ENCODE measurements at places on chromosomes 12 and 14.
A peak's percentile ranks its signal among the peaks of the same experiment; 100 is the strongest.

- H3K4me1 ChIP-seq: no peaks in the 10 kb centered on the region
- H3K27me3 ChIP-seq: no peaks in the 10 kb centered on the region
- H3K36me3 ChIP-seq: no peaks in the 10 kb centered on the region
- H3K27ac ChIP-seq: no peak overlapping the region
Observed at GRCh38 chr12:2395354-2395977, 342.7 kb downstream of the CACNA1C start.

DNA sequence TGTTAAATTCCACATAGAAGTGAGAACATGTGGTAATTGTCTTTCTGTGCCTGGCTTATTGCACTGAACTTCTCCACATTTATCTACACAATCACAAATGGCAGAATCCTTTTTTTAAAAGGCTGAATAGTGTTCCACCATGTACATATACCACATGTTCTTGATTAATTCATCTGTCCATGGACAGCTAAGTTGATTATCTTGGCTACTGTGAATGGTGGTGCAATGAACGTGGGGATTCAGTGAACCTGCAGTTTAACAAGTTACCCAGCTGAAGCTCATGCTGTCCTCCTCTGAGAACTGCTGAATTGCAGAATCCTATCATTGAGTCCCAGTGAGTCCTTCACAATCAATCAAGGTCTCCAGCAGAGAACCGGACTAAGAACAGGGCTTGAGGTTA is 74.9 kb downstream of the TBK1 start:
- no peaks in the 10 kb centered on the region for H3K27me3 ChIP-seq
- no peak overlapping the region for H3K4me3 ChIP-seq
- no peaks in the 10 kb centered on the region for H3K36me3 ChIP-seq
- no peak for DNase-seq
- H3K27ac ChIP-seq: no peak overlapping the region

GRCh38 chr12:2322554-2323120 is 269.9 kb downstream of the CACNA1C start:
- H3K36me3 ChIP-seq: no peaks in the 10 kb centered on the region
- no peak for DNase-seq
- peaks cover 2% of the 10 kb centered on the region for H3K4me1 ChIP-seq
- no peaks in the 10 kb centered on the region for H3K27me3 ChIP-seq

DNA sequence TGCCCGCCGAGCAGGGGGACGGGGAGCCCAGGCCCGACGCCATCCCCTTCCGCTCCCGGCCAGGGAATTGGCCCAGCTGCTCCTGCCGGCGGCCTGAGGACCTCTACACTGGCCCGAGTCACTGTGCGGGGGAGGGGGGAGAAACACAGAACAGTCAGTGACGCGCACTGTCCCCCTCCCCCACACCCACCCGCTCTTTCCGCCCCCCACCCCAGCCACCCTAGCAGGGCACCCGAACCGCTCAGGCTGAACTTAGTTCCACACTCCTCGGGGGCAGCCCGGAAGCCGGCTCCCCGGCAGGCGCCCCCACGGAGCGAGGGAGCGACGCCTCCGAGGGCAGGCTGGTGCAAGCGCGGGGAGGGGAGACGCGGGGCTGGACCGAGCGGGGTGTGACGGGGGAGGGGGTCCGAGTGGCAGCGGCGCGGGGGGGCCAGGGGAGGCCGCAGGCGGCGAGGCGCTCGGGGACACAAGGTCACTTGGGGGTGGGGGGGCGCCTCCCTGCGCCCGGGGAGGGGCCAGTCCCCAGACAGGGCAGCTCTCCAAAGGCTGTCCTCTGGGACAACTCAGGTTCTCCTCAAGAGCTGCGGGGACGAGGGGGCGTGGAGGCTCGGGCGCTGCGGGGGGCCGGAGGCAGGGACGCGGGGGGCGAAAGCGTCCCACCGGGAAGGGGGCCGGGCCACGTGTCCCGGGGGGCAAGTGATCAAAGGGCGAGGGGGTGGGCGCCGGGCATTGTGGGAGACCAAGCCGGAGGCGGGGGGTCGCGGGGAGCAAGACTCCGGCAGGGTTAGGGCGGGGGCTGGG is 648 bp downstream of the CHD4 start:
- H3K36me3 ChIP-seq: peaks cover 11% of the 10 kb centered on the region
- H3K4me1 ChIP-seq: no peaks in the 10 kb centered on the region
- no peak overlapping the region for H3K27ac ChIP-seq
- no peaks in the 10 kb centered on the region for H3K27me3 ChIP-seq

GRCh38 chr14:85934123-85934885 is 404.4 kb downstream of the FLRT2 start:
- no peaks in the 10 kb centered on the region for H3K27me3 ChIP-seq
- H3K27ac ChIP-seq: no peak overlapping the region
- no peak overlapping the region for H3K4me3 ChIP-seq
- H3K4me1 ChIP-seq: no peaks in the 10 kb centered on the region
- no peak for DNase-seq

GRCh38 chr12:50354908-50355307 is 41.5 kb downstream of the FAM186A start:
- H3K4me1 ChIP-seq: no peaks in the 10 kb centered on the region
- H3K36me3 ChIP-seq: no peaks in the 10 kb centered on the region
- no peak overlapping the region for H3K27ac ChIP-seq
- H3K27me3 ChIP-seq: no peaks in the 10 kb centered on the region

GRCh38 chr12:94481734-94482133 is 22.1 kb upstream of the CEP83 start:
- DNase-seq: no peak
- no peaks in the 10 kb centered on the region for H3K27me3 ChIP-seq
- no peak overlapping the region for H3K27ac ChIP-seq
- H3K4me1 ChIP-seq: no peaks in the 10 kb centered on the region
- H3K4me3 ChIP-seq: no peak overlapping the region

- no peak overlapping the region for H3K27ac ChIP-seq
- DNase-seq: peak; percentile 4
- H3K4me1 ChIP-seq: peaks cover 2% of the 10 kb centered on the region
- H3K27me3 ChIP-seq: no peaks in the 10 kb centered on the region
- H3K4me3 ChIP-seq: peak overlapping the region; percentile 99
Observed at GRCh38 chr12:82359115-82359478, 768 bp downstream of the METTL25 start.

DNA sequence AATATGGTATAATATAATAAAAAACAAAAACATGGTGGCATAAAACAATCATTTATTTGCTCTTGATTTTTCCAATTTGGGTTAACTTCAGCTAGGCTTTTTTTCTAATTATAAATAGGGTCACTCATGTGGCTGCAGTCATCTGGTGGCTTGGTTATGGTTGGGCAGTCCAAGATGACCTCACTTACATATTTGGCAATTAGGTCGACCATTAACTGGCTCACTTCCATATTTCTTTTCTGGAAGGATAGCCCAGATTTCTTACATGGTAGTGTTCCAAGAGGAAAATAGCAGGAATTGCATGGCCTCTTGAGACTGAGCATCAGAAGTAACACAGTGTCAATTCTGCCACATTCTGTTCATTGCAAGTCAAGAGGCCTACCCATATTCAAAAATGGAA is 153.4 kb downstream of the FUT8 start:
- no peaks in the 10 kb centered on the region for H3K27me3 ChIP-seq
- H3K36me3 ChIP-seq: no peaks in the 10 kb centered on the region
- no peak overlapping the region for H3K4me3 ChIP-seq
- no peaks in the 10 kb centered on the region for H3K4me1 ChIP-seq

DNA sequence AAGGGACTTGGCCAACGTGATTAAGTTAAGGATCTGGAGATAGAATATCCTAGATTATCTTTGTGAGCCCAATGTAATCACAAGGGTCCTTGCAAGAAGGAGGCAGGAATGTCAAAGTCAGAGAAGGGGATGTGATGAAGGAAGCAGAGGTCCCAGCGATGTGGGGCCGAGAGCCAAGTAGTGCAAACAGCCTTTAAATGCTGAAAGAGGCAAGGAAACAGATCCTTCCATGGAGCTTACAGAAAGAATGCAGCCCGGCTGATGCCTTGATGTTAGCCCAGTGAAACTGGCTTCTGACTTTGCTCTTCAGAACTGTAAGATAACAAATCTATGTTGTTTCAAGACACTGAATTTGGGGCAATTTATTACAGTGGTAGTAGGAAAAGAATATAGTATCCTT is 74.9 kb downstream of the NEDD1 start:
- no peaks in the 10 kb centered on the region for H3K36me3 ChIP-seq
- H3K4me3 ChIP-seq: no peak overlapping the region
- H3K27ac ChIP-seq: no peak overlapping the region

DNA sequence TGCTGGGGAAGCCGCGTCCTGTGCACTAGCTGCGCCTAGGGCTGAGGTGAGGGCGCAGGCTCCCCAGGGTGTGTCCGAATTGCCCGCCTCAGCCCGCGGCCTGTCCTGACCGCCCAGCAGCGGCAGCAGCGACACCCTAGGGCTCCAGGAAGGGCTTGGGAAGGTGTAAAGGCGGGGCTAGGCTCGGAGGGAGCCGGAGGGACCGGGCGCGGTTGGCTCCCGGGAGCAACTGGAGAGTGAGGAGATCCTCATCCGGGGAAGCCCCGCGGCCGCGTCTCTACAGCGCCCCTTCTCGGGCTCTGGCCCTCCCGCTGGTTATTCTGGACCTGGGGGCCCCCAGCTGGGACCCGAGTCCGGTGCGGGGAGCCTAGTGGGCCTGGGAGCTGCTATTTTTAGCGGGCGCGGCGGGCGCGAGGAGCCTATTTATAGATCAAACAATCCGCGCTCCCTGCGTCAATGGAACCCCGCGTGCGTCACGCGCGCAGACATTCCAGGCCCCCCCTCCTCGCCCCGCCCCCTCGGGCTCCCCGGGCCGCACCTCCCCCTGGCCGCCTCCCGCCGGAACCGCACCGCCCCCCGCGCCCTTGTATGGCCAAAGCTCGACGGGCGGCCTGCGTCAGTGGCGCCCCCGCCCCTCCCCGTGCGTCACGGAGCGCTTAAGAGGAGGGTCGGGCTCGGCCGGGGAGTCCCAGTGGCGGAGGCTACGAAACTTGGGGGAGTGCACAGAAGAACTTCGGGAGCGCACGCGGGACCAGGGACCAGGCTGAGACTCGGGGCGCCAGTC is at the start of gene NR4A1:
Gene NR4A1, plus strand, starts transcription at position 685 of the 784 bp plus-strand sequence. CDS start 2,887 bp downstream, outside the sequence.
- no peak within 1 kb of the TSS for H3K27ac ChIP-seq
- H3K27me3 ChIP-seq: peaks cover 19% of the 10 kb centered on the region
- H3K4me3 ChIP-seq: peak within 1 kb of the TSS; percentile 28
- H3K36me3 ChIP-seq: peaks cover 6% of the 10 kb centered on the region
- H3K4me1 ChIP-seq: no peaks in the 10 kb centered on the region

DNA sequence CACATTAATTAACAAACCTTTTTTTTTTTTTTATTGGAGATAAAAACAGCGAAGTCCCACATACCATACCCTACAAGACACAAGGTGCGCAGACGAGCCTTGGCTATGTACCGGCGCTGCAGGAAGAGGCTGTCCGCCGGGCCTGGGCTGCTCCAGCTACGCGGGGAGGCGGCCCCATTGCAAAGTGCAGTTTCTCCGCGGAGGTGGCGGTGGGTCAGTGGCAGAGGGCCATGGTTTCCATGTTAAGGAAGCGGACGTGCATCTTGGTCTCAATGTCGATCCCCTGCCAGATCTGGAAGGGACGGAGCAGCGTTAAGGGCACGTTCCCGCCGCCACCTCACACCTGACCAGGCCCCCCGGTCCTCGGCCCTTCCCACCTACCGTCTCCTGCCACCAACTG is 60.3 kb downstream of the TESC start:
- H3K27me3 ChIP-seq: no peaks in the 10 kb centered on the region
- H3K4me3 ChIP-seq: no peak overlapping the region
- no peak for DNase-seq

DNA sequence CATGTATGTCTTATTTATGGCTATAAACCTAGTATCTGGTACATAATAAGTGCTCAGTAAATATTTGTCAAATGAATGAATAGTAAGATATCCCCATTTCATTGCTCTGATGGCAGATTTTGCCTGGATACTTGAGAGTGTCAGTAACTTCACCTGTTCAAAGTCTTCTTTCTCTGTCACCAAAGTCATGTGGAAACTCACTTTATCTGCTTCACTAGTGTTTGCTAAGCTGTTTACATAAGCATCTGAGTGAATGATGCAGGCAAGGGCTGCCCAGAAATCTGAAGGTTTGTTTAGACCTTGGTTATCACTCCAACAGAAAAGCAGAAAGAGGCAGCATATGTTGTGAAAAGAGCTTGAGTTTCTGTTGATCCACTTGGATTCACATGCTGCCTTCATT is 4.3 kb downstream of the OR4E1 start:
- no peak overlapping the region for H3K27ac ChIP-seq
- no peak for DNase-seq
- 0 out of 2 replicates have a peak, but pooled peaks cover 1% of the 10 kb centered on the region for H3K4me1 ChIP-seq
- no peaks in the 10 kb centered on the region for H3K27me3 ChIP-seq

DNA sequence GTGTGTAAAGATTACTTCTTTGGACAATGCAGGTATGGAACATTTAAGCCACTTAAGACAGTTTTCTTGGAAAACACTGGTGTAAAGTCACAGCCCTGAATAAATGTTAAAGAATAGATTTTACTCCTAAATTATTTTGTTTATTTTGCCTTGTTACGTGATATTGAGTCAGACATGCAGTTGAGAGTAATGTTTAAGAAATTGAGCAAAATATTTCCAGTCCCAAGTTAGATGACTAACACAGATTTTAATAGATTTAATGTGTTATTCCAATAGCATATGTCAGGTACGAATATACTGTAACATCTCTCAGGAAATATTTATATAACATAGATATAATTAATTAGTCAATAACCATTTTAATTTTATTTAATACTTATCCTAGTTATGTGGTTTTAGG is 1361.7 kb downstream of the FSCB start:
- DNase-seq: no peak
- no peaks in the 10 kb centered on the region for H3K4me1 ChIP-seq
- no peak overlapping the region for H3K27ac ChIP-seq
- no peaks in the 10 kb centered on the region for H3K36me3 ChIP-seq

DNA sequence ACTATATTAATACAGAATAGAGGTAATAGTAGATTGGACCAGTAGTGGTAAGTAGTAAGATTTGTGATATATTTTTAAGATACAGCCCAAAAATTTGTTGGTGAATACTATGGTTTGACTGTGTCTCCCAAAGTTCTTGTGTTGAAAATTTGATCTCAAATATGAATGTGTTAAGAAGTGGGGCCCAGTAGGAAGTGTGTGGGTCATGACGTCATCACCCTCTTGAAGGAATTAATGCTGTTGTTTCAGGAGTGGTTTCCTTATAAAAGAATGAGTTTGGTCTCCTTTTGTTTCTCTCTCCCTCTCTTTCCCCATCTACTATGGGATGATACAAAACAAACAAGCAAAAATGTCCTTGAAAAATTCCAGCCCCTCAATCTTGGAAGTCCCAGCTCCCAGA is 16.3 kb downstream of the LUM start:
- no peaks in the 10 kb centered on the region for H3K36me3 ChIP-seq
- DNase-seq: no peak
- H3K27ac ChIP-seq: no peak overlapping the region
- no peaks in the 10 kb centered on the region for H3K4me1 ChIP-seq

DNA sequence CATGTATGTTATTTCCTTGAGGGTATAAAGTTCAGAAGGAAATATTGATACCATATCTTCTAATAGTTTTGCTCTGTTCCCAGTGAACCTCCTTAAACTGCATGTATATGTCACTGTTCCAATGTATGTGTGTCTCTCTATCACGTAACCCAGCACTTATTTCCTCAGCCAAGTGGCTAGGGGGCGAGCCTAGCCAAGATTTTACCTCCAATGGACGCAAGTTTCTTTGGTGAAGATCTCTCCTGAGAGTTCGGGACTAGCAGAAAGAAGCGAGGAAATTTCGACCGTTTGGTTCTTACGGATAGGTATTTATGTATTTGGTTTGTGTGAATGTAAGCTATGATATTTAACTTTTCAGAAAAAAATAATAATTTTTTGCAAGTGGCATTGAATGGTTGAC is 2.5 kb downstream of the SFSWAP start:
- no peak overlapping the region for H3K4me3 ChIP-seq
- no peak overlapping the region for H3K27ac ChIP-seq
- no peak for DNase-seq
- no peaks in the 10 kb centered on the region for H3K4me1 ChIP-seq
- peaks cover 5% of the 10 kb centered on the region for H3K36me3 ChIP-seq

GRCh38 chr12:3220382-3221321 is 143.5 kb downstream of the TSPAN9 start:
- no peak for DNase-seq
- H3K27me3 ChIP-seq: no peaks in the 10 kb centered on the region
- H3K36me3 ChIP-seq: no peaks in the 10 kb centered on the region
